Renal cortical epithelial cell (primary cell): ENCODE measurements at places on chromosomes 12 and 14. TPM values are rescaled to one million over a fixed set of nuclear protein-coding genes. Genes with fewer than 3 reads are reported as not detected.
A peak's percentile ranks its signal among the peaks of the same experiment; 100 is the strongest.

GRCh38 chr12:111322336-111323250 is 46.3 kb downstream of the PHETA1 start:
- DNase-seq = no peak

- no peak for DNase-seq
These were observed 10.2 kb downstream of the FBXO34 start for GRCh38 chr14:55281316-55281839.

GRCh38 chr14:99966037-99966835 is 99.0 kb upstream of the EVL start:
- DNase-seq = no peak

GRCh38 chr12:3202734-3203446 is 125.7 kb downstream of the TSPAN9 start:
- DNase-seq = peak; percentile 25

DNA sequence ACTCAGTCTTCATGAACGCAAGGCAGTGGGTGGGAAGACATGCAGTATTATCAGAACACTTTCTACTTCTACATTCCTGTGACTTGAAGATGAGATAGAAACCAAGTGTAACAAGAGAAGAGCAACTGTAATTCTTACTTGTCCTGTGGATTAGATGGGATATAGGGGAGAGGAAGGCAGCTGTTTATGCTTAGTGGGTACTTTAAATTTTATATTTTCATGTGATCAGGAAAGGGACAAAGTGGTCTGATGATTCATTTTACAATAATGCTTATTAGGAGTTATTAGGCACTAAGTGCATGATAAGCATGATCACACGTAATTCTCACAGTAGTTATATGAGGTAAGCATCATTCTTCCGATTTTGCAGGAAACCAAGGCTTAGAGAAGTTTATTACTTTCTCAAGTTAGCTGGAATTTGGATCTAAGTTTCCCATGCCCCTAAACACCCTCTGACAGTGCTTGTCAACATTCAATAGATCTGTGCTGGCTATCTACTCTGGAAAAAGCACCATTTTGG is 52.7 kb downstream of the PTGER2 start:
- DNase-seq = no peak

DNA sequence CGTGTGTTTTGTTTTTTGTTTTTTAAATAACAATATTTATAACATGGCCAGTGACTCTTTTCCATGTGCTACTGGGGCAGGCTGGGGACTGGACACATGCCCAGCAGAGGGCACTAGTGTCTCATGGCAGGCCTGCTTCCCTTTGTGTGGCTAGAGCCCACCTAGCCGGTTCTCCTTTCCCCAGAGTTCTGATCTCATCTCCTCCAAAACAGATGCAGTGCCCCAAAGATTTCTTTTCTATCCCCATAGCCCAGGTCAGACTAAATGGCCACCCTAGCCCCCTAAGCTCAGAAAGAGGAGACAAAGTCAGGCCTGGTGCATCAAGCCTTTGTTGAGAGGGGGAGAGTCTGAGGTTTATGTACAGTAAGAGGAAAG is 21.2 kb downstream of the PRPF40B start:
- DNase-seq = peak; percentile 46

Gene LRRC43
- total RNA-seq = 0.69 and 1.3 TPM in 2 replicates

DNA sequence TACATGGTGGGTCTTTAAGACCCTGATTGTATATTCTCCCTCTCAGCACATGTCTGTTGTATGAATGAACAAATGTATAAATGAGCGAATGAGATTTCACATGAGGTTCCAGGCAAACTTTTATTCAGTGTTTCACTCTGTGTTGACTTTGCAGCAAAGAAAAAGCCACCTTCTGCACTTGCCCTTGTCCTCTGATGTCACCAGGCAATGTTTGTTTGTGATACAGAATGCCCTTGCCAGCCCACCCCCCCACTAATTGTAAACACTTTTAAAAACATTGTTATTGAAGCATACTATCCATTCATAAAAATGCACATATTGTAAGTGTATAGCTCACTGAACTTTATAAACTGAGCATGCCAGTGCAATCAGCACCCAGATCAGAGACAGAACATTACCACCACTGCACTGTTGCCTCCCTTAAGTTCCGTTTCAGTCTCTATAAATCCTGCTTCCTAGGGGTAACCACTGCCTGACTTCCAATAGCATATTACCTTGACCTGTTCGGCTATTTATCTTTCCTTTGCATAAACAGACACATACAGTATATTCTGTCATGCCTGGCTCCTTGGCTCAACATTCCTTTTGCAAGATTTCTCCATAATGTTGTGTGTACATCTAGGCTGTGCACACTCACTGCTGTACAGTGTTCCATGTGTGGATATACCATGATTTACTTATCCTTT is 11.3 kb upstream of the LTA4H start:
- DNase-seq = no peak
